Fibroblast of skin of back (primary cell): ENCODE measurements at places on chromosomes 3 and 15.
A peak's percentile ranks its signal among the peaks of the same experiment; 100 is the strongest.

DNA sequence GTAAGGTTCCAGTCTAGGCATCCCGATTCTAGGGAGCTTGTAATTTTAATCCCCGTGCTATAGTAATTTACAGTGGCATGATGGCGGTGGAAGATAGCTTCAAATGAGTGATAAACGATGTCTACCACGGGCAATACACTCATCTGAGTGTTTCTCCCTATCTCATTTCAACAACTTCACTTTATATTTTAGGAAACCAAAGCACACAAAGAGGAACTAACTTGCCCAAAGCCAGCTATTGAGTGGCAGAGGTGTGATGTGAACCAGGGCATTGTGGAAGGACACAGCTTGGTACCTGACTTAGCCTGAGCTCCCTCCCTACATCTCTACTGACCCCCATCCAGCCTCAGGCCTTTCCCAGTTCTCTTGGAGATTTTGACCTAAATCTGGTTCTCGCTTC lies 16.9 kb upstream of the FILIP1L start:
- no peak for DNase-seq

DNA sequence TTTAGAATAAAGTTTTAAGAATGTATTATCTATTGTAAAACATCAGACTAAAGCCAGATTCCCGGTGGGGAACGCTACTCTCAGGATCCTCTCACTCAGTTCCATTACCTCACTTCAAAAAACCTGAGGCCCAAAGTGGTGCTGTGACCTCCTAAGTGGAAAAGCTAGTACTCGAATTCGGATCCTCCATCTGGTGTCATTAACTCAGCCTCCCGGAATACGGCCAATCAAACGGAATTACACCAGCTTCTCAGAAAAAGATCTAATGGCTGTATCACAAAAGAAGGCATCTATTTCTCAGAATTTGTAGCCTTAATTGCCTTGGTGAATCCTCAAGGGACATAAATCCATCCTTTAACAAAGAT lies 627 bp downstream of the ACAD11 start:
- DNase-seq, result no peak

DNA sequence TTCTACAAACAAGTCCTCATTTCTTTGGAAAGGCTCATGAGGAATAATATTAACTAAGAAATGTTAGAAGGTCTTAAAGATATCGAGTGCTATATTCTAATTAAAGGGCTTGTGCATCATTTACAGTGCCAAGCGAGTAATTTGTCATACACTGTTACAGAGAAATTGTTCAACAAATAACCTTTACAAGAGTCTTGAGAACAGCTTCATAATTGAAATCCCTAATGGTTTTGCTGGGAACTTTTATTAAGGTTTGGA lies 209.5 kb downstream of the MECOM start:
- DNase-seq, result no peak

- no peak for DNase-seq
These were observed 532 bp downstream of the B4GALT4 start for GRCh38 chr3:119240101-119240590.

DNA sequence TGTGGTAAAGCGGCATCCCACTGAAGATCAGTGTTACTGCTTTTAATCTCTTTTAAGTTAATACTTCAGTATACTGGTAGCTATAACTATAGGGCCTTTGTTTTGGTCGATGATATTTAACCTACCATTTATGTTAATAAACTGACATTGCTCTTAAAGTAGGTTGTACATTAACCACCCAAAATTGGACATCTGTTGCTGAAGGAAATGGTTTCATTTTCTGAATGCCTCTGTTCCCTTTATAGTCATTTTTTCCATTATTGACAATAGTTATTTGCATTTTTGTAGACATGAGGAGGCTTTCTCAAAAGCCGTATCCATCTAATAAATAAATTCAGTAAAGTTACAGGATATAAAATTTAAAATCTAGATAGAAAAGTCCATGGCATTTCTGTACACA lies 252.4 kb upstream of the UBE2E1 start:
- no peak for DNase-seq

- DNase-seq, result no peak
These were observed 464.1 kb upstream of the CBLB start for GRCh38 chr3:106332884-106333283.

GRCh38 chr15:64643685-64644084 lies 131.7 kb downstream of the RBPMS2 start:
- DNase-seq, result no peak

DNA sequence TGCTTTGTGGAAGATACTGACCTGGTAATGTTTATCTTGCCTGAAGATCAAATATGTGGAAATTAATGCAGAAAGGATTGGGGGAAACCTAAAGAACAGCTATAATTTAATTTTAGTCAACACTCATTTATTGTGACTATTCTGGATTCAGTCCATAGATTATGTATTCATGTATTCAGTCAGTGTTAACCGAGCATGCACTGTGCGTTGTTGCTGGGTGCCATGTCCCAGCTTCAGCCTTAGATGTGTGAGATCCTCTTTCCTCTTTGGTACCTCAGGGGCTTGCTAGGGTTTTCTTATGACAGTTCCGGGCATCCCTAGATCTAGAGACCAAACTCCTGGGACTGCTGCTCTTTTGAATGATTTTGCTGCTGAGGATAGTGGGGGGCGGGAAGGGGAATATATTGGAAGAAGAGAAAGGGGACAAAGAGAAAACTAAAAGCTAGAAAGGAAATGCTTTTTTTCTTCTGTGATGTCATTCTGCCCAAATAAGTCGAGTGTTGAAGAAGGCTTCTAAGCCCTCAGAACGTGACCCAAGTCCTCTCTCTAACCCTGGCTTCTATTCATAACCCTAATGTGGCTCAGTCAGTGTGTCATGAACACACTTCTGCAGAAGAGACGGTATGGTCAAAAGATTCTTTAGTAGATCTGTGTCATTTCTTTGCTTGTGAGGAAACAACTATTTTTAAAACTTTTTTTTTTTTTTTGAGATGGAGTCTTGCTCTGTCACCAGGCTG lies 33.5 kb downstream of the STARD9 start:
- DNase-seq, result no peak

GRCh38 chr3:47366833-47367232 lies 14.0 kb upstream of the PTPN23 start:
- DNase-seq, result no peak

DNA sequence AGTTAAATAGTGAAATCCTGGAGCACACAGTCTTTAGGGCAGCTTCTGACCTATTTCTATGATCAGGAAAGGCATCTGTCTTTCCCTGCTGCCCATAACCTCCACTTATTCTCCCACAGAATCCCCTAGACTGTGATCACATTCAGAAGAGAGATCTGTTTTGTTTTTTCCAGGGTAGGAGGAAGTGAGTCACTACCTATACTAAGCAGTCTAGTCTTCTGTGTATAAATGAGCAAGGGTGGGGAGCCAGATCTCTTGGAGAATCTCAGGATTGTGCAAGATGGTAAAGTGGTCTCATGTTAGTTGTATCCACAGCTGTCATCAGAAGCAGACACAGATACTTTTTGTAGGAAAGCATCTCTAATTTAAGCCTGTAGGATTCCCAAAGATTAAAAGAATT lies 11.8 kb upstream of the FBXO22 start:
- peak; percentile 85 for DNase-seq

DNA sequence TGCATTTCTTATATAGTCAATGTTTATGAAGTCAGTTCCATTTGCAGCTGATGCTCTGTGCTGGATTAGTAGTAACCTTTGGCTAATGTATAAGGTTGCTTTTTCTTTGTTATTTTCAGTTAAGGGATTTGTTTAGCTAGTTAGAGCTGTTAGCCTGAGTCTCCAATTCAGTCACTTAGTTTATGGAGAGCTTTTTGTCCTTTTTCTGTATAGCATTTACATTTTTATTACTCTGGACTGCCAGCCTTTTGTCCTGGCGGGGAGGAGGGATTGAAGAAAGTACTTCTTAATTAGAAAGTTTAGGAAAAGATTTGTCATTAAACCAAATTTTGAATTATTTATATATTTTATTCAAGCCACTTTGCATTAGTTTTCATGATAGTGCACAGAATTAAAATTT lies 52.0 kb downstream of the DNAJC13 start:
- no peak for DNase-seq

DNA sequence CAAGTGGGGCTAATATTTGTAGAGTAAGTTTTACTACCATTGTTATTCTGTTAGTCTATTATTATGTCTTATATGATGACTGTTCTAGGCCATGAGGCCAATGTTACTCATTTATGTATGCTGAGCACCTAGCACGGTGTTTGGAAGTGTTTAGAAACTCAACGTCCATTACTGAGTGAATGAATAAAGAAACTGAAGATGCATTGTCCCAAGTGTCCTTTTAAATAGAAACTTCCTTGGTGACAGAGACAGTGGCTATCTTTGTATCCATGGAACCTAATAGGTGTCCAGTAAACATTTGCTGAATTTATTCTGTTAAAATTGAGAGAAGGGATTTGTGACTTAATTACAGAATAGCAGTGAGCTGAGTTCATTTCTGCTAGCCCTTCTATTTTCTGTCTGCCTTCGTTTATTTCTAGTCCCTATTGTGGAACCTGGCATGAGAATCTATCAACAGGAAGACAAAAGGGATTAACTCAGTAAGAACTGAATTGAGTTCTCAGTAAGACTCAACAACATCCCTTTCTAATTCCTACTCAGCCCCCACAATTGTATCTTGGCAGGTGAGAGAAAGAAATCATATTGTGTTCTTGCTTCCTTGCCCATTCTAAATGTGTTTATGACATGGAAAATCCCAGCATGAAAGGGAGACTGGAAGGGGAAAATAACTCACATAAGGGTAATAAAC lies 246.6 kb upstream of the LRRC3B start:
- DNase-seq, result no peak

GRCh38 chr3:30604093-30604492 lies 2.3 kb upstream of the TGFBR2 start:
- DNase-seq, result no peak

DNA sequence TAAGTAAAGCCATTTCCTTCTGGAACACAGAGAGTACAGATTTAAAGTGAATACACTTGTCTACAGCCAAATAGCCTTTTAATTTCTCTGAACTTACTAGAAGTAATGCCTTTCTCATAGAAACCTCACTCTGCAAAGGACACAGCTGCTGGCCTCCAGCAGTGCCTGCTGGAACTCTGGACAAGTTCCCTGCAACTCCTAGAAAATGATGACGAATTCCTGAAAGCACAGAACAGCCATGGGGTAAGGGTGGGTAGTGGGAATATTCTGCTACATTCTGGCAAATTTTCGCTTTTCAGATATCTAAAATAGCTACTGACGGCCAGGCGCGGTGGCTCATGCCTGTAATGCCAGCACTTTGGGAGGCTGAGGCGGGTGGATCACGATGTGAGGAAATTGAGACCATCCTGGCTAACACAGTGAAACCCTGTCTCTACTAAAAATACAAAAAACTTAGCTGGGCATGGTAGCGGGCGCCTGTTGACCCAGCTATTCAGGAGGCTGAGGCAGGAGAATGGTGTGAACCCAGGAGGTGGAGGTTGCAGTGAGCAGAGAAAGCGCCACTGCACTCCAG lies 34.4 kb downstream of the RYK start:
- no peak for DNase-seq

GRCh38 chr3:14691239-14691638 lies 16.3 kb downstream of the C3orf20 start:
- DNase-seq, result no peak

- DNase-seq, result peak; percentile 40
These were observed 69.1 kb downstream of the SSUH2 start for GRCh38 chr3:8575364-8576104.

DNA sequence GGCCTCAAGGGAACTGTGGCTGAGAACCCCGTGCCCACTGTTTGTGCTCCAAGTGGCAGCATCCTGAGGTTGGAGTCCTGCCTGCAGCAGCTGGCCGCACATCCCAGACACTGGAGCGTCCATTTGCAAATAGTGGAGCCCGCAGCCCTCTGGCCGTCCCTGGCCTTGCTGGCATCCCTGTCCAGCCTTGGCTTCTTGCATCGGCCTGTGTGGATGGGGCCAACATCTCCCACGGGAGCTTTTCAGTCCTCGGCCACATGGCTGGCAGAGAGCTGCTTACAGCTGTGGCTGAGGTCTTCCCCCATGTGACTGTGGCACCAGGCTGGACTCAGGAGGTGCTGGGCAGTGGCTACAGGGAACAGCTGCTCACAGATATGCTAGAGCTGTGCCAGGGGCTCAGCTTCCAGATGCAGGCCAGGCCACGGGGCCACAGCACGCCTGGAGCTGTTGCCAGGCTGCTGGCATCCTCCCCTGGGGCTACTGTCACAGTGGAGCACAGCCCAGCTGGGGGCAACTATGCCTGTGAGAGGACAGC lies 71.2 kb downstream of the FAM43A start:
- DNase-seq, result no peak

DNA sequence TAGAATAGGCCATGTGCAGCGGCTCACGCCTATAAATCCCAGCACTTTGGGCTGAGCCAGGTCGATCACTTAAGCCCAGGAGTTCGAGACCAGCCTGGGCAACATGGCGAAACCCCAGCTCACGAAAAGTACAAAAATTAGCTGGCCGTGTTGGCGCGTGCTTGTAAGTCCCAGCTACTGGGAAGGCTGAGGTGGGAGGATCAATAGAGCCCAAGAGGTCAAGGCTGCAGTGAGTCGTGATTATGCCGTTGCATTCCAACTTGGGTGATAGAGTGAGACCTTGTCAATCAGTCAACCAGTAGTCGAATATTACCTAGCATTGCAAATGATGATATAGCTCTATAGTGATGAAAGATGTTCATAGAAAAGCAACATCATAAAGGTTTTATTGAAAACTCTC lies 51.9 kb downstream of the USP8 start:
- DNase-seq, result no peak

- peak; percentile 74 for DNase-seq
These were observed 16.4 kb downstream of the LDHAL6B start for GRCh38 chr15:59222906-59223550.

DNA sequence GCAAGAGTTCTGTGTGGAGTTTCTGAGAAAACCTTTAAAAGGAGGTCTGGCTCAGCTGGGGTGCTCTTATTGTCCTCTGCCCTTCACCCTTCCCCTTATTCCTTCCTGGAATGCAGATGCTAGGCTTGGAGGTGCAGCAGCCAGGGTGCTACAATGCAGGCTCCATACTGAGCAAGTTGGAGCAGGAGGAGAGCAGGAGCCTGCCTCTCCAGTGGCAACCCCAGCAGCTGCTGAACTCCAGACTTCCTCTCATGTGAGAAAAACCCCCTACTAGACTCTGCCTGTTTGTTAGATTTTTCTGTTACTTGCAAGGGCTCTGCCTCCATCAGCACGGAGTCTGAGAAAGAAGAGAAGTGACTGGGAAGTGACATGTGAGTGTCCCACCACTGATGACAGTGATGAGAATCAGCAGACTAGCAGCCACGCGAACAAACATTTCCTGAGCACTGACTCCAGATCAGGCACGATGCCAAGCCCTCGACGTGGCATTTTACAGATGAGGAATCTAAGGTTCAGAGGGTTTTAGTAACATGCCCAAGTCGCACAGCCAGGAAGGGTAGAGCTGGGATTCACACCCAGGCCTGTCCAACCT lies 16.1 kb upstream of the RARRES1 start:
- DNase-seq, result peak; percentile 37

GRCh38 chr15:78054966-78055365 lies 22.5 kb downstream of the TBC1D2B start:
- no peak for DNase-seq
